Psoas muscle (tissue), 8 donors: ENCODE measurements at places on chromosomes 12 and 14. TPM values are rescaled to one million over a fixed set of nuclear protein-coding genes. Genes with fewer than 3 reads are reported as not detected.
A peak's percentile ranks its signal among the peaks of the same experiment; 100 is the strongest.

GRCh38 chr12:55172686-55173085 is 46.5 kb downstream of the OR9K2 start:
- DNase-seq = no peak

DNA sequence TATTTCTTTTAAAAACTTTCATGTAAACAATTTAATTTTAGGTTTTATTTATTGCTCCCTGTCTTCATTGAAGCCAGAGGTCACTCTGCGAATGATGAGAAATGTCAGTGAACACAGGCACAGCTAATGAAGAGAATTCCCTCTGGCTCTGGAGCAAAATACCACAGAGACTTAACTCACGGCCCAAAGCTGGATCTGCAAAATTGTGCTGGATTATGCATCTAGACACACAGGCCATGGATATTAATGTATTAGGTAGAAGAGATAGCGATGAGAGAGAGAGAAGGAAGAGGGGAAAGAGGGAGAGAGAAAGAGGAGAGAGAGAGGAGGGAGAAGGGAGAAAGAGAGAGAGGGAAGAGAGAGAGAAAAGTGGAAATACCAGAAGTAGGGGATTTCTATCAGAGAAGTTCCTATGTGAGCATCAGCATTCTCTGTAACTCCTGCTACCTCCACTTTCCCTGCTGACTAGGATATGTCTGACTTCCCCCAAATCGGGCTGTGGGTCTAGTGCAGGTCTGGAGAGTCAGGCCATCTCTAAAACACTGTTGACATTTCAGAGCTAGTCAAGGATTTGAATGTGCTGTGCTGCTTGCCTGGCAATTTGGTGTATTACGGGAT is 3.7 kb downstream of the ARHGDIB start:
- DNase-seq = no peak

Gene FLRT2
- polyA plus RNA-seq = 1.3 TPM

DNA sequence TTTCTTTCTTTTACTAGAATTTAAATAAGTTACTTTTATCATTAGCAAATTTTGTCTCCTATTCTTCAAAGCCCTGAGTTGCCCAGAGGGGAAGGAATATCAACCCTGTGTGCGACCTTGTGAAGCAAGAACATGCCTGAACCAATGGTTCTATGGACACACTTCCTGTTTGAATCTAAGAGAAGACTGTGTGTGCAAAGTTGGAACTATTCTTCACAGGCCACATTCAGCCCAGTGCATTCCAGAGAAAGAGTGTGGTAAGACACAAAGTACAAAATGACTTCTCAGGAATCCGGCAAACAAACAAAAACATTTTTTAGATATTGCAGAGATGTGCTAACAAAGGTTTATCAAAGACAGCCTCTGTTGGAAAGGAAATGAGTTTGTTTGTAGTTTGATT is 90.8 kb upstream of the PTPRQ start:
- DNase-seq = no peak

Gene ABCC9
- polyA plus RNA-seq = 20.0 TPM

- DNase-seq = no peak
These were observed 80.3 kb downstream of the LLPH start for GRCh38 chr12:66050283-66050576.

Gene SAMD15
- polyA plus RNA-seq = 0.17 TPM

- no peak for DNase-seq
These were observed 90.8 kb downstream of the LIN7A start for GRCh38 chr12:80846952-80847351.

GRCh38 chr14:22071006-22071405 is 397.4 kb upstream of the OR4E1 start:
- DNase-seq = no peak

DNA sequence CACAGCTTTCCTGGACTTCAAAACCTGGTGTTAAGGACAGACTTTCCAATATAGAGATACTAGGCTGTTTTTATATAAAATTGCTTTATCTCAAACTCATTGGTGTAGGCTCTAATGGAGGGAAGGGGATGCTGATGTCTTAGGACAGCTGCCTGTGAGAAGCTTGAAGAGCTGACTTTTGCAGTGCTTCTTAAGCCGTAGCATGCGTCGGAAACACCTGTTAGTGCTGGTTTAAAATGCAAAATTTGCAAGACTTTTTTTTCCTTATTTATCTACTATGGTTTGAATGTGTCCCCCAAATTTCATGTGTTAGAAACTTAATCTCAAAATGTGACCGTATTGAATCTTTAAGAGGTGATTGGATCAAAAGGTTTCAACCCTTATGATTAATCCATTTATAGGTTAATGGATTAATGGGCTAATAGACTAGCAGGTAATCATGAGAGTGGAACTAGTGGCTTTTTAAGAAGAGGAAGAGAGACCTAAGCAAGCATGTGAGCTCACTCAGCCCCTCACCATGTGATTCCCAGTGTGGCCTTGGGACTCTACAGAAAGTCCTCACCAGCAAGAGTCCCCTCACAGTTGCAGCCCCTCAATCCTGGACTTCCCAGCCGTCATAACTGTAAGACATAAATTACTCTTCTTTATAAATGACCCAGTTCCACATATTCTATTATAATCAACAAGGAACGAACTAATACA is 60.9 kb upstream of the FUT8 start:
- no peak for DNase-seq

DNA sequence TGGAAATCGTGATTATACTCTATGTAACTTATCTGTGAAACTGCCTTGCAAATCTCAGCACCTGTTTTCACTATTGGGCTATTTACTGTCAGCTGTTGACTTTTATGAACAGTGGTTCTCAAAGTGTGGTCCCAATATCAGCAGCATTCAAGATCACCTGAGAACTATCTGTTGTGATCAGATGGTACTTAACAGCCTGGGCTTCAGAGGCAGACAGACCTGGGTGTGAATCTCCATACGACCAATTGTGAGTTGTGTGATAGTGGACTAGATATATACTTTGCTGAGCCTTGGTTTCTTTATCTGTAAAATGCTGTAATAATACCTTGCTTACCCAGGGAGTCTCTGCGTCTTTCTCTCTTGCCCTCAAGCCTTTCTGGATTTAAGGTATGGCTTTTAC is 105.1 kb downstream of the ERGIC2 start:
- no peak for DNase-seq

Gene RPL10L
- polyA plus RNA-seq = not detected

Gene TMEM63C
- polyA plus RNA-seq = 0.09 TPM

Gene ABCD2
- polyA plus RNA-seq = 0.04 TPM

DNA sequence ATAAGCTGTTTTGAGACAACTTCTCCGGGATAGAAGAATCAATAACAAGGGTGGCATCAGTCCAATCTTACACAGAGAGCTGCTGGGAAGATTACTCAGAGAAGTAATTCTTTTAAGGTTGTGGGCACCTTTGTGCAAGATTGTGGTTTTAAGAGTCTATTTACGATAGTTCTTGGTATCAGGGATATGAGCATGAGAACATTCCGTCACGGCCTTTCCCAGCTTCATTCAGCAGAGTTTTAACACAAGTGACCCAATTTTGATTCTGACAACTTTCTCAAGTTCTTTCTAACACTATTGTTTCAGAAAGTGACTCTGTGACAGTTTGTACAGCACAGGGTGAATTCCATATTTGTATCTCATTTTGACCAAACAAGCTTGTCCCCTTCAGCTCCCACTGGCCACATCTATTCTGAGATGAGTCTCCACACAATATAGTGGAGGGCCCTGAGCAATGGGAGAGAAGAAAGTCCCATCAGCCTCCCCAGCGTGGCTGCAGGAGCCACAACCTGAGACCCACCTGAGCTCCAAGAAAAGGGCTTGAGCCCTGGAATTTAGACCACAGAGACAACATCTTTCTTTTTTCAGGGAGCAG is 869.2 kb downstream of the TMEM121 start:
- DNase-seq = no peak

DNA sequence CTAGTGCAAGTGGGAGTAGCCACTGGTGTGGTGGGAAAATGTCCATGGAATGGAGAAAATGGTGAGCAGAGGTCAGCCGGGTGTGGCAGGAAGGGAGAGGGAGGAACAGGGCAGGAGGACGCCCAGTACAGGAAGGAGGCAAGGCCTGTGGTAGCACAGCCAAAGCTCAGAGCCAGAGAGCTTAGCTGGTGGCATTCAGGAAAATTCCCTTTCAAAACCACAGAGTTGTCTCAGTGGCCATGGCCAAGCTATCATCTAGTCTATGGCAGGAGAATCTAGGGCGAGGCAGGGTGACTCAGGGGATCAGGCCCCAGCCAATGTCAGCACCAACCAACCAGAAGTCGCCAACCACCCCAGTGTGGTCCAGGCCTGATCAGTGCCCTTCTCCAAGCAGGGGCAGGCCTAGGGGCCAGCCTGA is 67.7 kb upstream of the DDX11 start:
- DNase-seq = peak; percentile 46

- no peak for DNase-seq
These were observed 17.6 kb upstream of the TRAF3 start for GRCh38 chr14:102759456-102760187.

DNA sequence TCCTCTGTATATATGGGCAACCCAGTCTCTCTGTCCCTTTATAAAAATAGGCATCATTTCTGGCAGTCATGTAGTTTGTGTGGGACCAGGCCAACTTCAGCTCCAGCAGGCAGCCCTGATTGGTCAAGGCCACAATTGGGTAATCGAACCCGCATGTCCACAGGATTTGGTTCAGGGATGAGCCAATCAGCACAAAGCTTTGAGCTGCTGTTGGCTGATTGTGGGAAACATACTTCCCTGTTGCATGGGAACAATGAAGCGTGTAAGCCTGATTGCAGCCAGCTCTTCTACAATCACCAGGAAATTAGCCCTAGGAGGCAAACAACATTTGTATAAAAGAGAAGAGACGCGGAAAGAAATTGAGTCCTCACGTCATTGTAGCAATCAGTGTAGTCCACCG is 328.6 kb downstream of the PCNX1 start:
- no peak for DNase-seq

DNA sequence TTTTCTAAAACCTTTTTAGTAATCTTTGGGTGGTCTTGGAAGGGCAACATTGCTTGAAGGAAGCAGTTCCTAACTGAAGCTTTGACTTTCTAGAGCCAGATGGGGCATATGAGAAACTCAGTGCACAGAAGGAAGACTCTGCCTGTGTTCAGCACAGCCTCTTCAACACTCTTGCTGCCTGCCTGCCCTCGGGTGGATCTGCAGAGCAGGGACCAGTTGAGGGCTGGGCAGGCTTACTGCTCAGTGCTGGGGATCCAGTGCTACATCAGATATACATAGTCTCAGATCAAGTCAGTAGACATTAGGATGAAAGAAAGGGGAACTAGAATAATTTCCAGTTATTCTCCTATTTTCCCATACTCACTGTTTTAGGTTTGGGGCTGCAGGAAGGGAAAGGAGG is 29.5 kb upstream of the TMX1 start:
- no peak for DNase-seq

GRCh38 chr14:99928963-99929362 is 135.8 kb downstream of the EML1 start:
- DNase-seq = no peak

- no peak for DNase-seq
These were observed 225.8 kb upstream of the SOX5 start for GRCh38 chr12:24175284-24175683.

GRCh38 chr12:67477681-67478265 is 170.8 kb upstream of the DYRK2 start:
- DNase-seq = no peak

Gene APOF
- not detected for polyA plus RNA-seq

DNA sequence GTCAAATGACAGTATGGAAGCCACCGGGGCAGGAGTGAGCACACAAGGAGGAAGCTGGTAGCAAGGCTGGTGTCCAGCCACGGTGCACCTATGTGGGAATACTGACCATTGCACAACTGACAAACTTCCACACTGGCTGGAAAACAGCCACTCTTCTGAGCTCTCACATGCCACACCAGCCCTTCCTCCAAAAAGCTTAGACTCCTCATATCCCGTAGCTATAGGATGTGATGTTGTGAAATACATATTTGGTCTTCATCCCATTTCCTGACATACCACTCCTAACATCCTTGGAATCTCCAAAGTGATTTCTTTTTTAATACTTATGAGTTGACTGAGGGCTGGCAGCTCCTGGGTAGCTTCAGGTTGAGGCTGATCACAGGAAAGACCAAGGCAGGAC is 103.6 kb downstream of the NTF3 start:
- no peak for DNase-seq

Gene TBC1D30
- polyA plus RNA-seq = 0.09 TPM

GRCh38 chr14:62592877-62593276 is 452.4 kb downstream of the KCNH5 start:
- no peak for DNase-seq

GRCh38 chr12:67647181-67647798 is 1.3 kb upstream of the DYRK2 start:
- peak; percentile 56 for DNase-seq

- no peak for DNase-seq
These were observed 76.5 kb downstream of the FOXN3 start for GRCh38 chr14:89340200-89341181.

GRCh38 chr12:47534695-47535094 is 171.1 kb downstream of the RPAP3 start:
- no peak for DNase-seq

- no peak for DNase-seq
These were observed 33.5 kb upstream of the C12orf42 start for GRCh38 chr12:103529306-103529705.

Gene CLEC4C
- polyA plus RNA-seq = not detected

Gene LUM
- polyA plus RNA-seq = 3.7 TPM

GRCh38 chr12:11868027-11868426 is 202.7 kb upstream of the BCL2L14 start:
- no peak for DNase-seq

GRCh38 chr12:76085520-76085868 is 1.0 kb upstream of the NAP1L1 start:
- no peak for DNase-seq

Gene FCF1
- polyA plus RNA-seq = 57.4 TPM

Gene TRIM9
- 0.46 TPM for polyA plus RNA-seq
